ENCODE measurements at places on chromosomes 4 and X.

DNA sequence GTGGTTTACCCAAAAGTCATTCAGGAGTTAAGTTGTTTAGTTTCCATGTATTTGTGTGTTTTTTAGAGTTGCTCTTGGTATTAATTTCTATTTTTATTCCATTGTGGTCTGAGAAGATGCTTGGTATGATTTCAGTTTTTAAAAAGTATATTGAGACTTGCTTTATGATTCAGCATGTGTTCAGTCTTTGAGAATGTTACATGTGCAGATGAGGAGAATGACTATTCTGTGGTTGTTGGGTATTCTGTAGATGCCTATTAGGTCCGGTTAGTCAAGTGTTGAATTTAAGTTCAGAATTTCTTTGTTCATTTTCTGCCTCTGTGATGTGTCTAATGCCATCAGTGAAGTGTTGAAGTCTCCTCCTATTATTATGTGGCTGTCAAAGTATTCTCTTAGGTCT is 249.4 kb downstream of the ARHGAP10 start:
- no peak for DNase-seq

DNA sequence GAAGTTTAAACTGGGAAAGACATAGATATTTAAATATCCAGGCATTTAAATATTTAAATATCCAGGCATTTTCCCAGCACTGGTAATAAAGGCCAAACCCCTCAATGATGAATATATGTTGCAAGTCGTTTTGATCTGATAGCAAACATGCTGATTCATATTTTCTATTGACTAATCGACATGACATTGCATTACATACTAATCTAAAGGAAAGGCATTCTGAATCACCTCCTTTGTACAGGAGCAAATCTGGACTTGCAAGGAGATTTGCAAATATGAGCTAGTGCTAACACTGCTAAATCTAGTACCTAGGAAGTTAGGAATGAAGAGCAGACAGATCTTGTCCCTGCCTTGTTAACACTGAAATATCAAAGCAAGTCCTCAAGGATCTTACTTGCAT is 207.3 kb downstream of the SLC7A11 start:
- DNase-seq: no peak

DNA sequence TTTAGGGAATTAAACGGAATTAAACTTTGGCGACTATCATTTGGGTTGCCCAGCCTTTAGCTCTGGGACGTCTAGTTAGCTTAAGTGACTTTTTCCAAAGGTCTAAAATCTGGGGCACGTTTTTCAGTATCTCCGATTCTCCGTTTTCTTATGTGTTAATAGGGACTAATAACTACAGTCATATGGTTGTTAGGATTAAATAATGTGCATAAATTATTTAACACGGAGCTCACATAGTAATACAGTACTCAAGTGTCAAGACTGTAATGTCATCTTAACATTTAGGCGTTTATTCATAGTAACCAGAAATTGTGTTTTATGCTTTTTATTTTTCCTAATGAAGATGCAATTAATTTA is 466 bp upstream of the CCNA2 start:
- no peak for DNase-seq

DNA sequence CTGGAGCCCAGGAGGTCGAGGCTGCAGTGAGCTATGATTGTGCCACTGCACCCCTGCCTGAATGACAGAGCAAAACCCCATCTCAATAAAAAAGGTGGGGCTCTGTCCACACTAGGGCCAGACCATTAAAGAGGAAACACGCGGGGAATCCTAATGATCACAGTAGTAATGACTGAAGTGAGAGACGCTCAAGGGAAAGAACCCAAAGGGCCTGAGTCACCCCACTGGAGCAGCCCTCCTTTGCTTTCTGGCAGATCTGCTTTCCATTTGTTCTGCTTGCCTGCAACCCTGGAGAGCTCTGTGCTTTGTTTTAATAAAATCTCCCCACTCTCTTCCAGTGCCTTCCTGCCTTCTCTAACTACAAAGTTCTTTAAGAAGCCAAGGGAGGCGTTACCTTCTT is 5.0 kb downstream of the TFDP3 start:
- no peak for DNase-seq

GRCh38 chr4:37762991-37763368 is 63.5 kb upstream of the PGM2 start:
- DNase-seq: no peak

DNA sequence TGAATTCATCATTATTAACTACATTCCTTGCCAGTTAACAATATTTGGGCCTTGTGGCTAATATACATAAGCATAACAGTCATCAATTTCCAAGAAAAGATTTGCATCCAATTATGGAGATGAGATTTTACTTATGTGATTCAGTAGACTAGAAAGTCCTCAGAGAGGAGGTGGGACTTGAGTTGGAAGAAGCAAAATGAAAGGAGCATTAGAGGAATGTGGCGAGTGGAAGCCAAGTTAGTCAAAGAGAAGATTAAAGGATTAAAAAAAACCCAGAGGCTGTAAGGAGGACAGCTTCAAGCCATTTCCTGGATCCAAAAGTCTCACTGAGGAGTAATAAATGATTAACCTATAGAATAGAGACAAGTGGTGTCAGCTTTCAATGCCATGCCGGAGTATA is 1099.4 kb upstream of the IGFBP7 start:
- DNase-seq: no peak

- peak; percentile 52 for DNase-seq
Measured at GRCh38 chr4:186190581-186191199, 677 bp upstream of the CYP4V2 start.

GRCh38 chrX:142251680-142252079 is 46.6 kb upstream of the MAGEC2 start:
- no peak for DNase-seq

GRCh38 chrX:52422884-52423283 is 54.1 kb downstream of the XAGE2 start:
- DNase-seq: no peak

DNA sequence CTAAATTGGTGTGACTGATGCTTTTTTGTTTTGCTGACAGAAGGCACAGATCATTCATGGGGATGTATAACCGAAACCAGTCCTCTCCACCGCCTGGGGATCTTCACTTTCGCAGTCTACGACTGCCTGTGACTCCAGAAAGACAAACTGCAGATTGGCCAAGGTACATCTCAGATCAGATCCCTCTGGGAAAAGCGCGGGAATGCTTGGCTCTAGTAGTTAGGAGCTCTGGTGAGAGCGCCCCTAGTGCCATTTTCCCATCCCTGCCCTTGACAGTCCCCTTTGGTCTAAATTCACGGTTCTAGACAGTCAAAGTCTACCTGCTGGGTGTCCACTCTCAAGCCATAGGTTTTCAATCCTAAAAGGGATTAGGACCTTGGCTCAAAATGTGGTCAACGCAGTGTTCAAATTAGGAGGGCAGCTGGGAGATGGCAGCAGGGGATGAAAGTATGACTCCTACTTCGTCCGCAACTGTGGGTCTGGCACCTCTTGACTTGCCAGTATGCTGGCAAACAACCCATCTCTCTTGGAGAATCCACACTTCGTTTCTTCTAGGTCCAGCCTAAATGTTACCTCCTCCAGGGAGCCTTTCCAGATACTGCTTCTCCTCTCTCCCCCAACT is 6.9 kb upstream of the HAND2 start:
- no peak for DNase-seq

DNA sequence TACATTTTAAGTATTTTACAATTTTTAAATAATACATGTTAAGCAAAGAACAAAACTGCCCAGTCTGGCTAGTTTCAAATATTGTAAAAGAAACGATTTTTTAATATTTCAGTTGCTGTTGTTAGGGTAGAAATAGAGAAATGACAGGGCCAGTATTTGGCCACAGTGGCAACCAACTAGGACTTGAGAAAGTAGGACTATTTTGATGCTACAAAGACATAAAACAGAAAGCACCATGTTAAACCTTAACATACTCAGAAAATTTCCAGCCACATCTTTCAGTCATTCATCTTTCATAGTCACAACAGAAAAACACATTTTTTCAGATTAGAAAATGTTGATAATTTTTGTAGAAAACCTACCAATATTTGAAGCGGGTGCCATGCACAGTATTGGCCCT is 104.5 kb downstream of the MBNL3 start:
- no peak for DNase-seq

GRCh38 chr4:40369437-40370274 is 34.5 kb downstream of the CHRNA9 start:
- no peak for DNase-seq

- DNase-seq: peak; percentile 39
Measured at GRCh38 chrX:49184294-49185281, 1.6 kb downstream of the PRICKLE3 start.

DNA sequence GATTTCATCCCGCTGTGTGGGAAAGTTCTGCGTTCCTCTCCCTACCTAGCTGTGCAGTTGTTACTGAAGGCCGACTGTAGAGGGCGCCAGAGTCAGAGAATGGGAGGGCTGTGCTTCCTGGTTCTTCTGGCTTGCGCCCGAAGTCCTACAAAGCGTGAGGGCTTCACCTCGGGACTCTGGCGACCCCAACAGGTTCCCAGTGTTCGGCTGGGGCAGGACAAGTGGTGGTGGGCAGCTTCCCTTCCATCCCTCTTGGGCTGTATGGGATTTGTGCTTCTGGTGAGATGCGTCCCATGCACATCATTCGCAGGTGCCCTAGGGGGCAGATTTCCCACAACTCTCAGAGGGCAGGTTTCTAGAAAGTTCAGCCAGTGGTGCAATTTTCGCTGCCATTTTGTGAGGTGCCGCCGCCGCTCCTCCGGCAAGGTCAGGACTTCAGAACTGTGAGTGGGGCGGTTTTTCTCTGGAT is 27.3 kb downstream of the CT45A1 start:
- DNase-seq: peak; percentile 12

DNA sequence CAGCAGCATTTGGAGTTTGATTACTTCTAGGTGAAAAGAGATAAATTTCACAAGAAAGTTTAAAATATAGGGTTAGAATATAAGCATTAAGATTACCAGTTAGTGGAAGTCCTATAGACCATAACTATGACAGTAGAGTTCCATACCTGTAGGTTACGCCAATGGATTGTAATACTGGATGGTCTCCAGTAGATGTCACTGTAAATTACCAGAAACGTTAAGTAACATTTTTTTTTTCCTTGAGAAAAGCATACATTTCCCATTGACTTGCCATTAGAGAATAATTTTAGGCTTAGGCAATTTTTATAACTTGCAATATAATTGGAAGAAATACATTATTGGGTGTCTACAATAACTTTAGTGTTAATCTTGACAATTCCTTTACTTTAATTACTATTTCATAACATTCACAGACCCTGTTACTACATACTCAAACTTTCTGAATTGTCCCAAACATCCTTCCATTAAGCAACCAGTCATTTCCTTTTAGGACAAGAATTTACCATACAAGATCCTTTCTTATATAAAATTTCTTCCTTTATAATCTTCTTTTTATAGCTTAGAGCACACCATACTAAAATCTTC is 304.1 kb upstream of the TECRL start:
- no peak for DNase-seq

GRCh38 chr4:7169134-7169533 is 23.2 kb upstream of the SORCS2 start:
- DNase-seq: no peak
